ENCODE measurements at places on chromosomes 16 and 17. TPM values are rescaled to one million over a fixed set of nuclear protein-coding genes. Genes with fewer than 3 reads are reported as not detected.
A peak's percentile ranks its signal among the peaks of the same experiment; 100 is the strongest.

- no peak overlapping the region for H3K4me3 ChIP-seq
- H3K4me1 ChIP-seq = peaks cover 11% of the 10 kb centered on the region
- H3K27ac ChIP-seq = no peak overlapping the region
- DNase-seq = no peak
Measured at GRCh38 chr17:74201948-74202347, 1.5 kb upstream of the RPL38 start.

DNA sequence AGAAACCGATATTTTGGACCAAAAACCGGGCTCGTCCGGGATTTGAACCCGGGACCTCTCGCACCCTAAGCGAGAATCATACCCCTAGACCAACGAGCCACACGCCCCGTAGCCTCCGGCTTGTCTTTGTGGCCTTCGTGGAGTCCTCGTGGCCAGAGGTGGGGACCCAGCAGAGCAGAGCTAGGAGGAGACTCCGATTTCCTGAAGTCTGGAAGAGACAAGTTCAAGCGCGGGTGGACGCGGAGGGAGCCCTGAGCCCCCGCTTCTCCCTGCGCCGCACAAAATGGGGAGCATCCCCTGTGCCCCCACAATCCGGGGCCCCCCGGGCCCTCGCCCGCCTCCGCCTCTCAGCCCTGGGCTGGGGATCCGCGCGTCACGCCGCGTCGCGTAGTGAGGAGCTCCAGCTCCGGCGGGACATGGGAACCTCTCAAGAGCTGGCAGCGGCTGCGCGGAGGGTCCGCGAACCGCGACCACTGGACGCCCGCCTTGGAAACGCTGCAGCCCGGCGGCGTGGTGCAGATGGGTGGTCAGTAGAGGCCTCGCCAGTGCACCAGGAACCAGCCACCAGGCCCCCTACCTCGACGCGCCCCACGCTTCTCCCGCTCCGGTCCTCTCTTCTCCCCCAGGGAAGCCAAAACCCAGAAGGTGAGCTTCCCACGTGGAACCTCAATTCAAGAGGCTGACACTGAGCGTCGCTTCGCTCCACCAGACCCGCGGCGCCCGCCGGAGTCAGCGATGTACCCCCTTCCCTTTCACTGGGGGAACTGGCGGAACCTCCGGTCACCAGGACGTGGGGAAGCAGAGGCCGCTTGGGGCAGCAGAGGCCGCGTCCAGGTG is 5.2 kb upstream of the OR1F1 start:
- H3K27ac ChIP-seq = no peak overlapping the region
- no peaks in the 10 kb centered on the region for H3K27me3 ChIP-seq
- peak overlapping the region; percentile 65 for H3K4me3 ChIP-seq
- DNase-seq = no peak
- peaks cover 10% of the 10 kb centered on the region for H3K4me1 ChIP-seq

GRCh38 chr17:82911822-82912221 is 72.0 kb upstream of the ZNF750 start:
- no peak for DNase-seq
- no peaks in the 10 kb centered on the region for H3K27me3 ChIP-seq
- peaks cover 28% of the 10 kb centered on the region for H3K4me1 ChIP-seq

DNA sequence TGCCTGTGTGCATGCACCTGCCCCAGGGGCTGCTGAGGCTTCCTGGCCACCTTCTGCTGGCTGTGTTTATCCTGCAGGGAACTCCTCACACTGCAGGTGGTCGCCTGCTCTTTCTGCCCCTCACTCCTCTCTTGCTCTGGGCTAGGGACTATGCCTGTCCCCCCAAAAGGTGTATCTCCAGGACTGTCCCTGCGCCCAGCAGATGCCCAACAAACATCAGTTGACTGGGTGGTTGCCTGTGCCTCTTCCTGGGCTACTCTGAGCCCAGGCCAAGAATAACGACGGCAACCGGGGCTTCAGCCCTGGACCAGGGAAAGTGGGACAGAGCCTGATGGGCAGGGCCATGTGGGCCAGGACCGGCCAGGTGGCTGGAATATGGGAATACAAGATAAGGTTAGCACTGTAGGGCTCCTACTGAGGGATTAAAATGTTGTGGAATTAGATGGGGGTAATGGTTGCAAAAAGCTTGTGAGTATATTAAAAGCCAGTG is 55.4 kb downstream of the VAC14 start:
- no peak for DNase-seq
- H3K36me3 ChIP-seq = peaks cover 11% of the 10 kb centered on the region
- H3K27ac ChIP-seq = no peak overlapping the region
- H3K4me3 ChIP-seq = no peak overlapping the region

GRCh38 chr16:46982335-46982734 is 8.9 kb upstream of the DNAJA2 start:
- H3K27me3 ChIP-seq = no peaks in the 10 kb centered on the region
- no peak overlapping the region for H3K27ac ChIP-seq
- no peak overlapping the region for H3K4me3 ChIP-seq
- no peak for DNase-seq
- no peaks in the 10 kb centered on the region for H3K36me3 ChIP-seq

- H3K36me3 ChIP-seq = no peaks in the 10 kb centered on the region
- no peaks in the 10 kb centered on the region for H3K27me3 ChIP-seq
- no peak overlapping the region for H3K27ac ChIP-seq
- no peak overlapping the region for H3K4me3 ChIP-seq
- no peak for DNase-seq
Measured at GRCh38 chr17:31114956-31115555, 20.3 kb downstream of the NF1 start.

DNA sequence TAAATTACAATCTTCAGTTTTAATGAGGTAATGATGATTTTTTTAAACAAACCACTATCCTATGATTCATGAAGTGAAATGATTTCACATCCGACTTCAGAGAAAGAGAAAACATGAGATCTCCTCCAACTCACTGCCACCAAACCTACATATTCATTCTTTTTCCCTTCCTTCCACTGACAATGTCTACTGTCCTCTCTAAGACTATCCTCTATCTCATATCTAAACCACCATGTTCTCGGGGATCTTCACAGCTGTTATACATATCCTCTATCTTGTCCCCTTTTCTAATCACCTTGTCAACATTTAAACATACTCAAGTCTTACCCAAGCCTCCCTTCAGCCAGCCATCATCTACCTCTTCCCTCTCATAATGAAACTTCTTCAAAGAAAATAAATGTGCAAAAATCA is 53.5 kb downstream of the SMURF2 start:
- H3K27ac ChIP-seq = no peak overlapping the region
- no peaks in the 10 kb centered on the region for H3K4me1 ChIP-seq
- no peaks in the 10 kb centered on the region for H3K27me3 ChIP-seq
- no peak for DNase-seq
- H3K36me3 ChIP-seq = no peaks in the 10 kb centered on the region

DNA sequence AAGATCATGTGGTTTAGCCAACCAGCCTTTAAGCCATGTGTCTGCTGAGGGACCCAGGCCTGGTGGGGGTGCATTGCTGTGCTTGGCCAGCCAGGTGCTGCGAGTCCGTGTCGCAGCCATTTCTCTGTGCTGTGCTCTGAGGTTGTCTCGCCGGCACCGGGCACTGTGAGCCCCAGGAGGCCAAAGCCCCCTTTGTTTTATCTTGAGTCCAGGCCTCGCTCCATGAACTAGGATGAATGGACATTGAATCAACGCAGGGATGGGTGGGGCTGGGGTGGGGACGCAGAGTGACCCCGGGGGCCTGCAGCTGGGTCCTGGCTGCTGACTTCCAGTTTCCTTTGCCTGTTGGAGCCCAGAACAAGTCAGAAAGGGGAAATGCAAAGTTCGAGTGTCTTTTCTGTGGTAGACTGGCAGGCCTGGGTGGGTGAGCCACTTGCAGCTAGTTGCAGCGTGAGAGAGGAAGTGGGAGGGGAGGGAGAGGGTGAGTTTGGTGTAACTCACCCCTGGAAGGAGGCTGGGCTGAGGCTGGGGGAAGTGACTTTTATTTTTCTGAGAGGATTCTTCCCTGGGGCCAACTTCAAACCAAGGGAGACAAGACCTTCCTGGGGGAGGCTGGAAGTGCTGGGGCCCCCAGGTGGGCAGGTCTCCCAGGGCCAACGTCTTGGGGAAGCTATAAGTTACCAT is 324.7 kb downstream of the SEC14L1 start:
- peaks cover 25% of the 10 kb centered on the region for H3K36me3 ChIP-seq
- peak overlapping the region; percentile 36 for H3K4me3 ChIP-seq
- peak overlapping the region; percentile 85 for H3K27ac ChIP-seq
- H3K4me1 ChIP-seq = peaks cover 63% of the 10 kb centered on the region

DNA sequence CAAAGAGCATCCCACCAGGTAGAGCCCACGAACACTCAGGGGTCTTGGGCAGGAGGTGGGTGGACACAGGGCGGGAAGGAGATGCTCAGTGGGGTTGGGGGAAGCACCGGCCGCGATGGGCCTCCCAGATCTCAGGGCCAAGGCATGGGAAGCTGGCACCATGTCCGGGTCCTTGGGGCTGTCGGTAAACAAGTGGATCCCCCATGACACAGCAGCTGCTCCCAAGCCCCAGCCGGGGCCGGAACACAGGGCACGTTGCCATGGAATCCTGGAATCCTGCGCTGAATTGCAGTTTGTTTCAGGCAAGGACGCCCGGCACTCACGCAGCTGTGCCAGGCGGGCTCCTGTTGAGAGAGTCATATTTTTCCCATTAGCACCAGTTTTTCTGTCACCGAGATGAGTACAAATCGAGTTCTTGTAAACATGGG is 23.0 kb upstream of the CHMP6 start:
- no peaks in the 10 kb centered on the region for H3K4me1 ChIP-seq
- no peaks in the 10 kb centered on the region for H3K27me3 ChIP-seq
- H3K36me3 ChIP-seq = no peaks in the 10 kb centered on the region
- DNase-seq = no peak
- no peak overlapping the region for H3K27ac ChIP-seq

FAM83G gene
- polyA plus RNA-seq = 5.3 TPM

UTS2R gene
- not detected for polyA plus RNA-seq

GRCh38 chr16:67109407-67110135 is at the start of gene PHAF1:
PHAF1 (plus strand) TSS chr16:67109941; CDS start chr16:67110176, 235 bp downstream.
- peak; percentile 76 for DNase-seq
- peak within 1 kb of the TSS; percentile 95 for H3K4me3 ChIP-seq
- H3K4me1 ChIP-seq = peaks cover 17% of the 10 kb centered on the region
- H3K27ac ChIP-seq = peak within 1 kb of the TSS; percentile 13

- peaks cover 4% of the 10 kb centered on the region for H3K4me1 ChIP-seq
- H3K36me3 ChIP-seq = peaks cover 1% of the 10 kb centered on the region
- no peak overlapping the region for H3K4me3 ChIP-seq
- no peak overlapping the region for H3K27ac ChIP-seq
- H3K27me3 ChIP-seq = peaks cover 10% of the 10 kb centered on the region
Measured at GRCh38 chr17:17497845-17498520, 1.8 kb upstream of the RASD1 start.

GRCh38 chr17:19537111-19537510 is 3.5 kb downstream of the SLC47A1 start:
- no peak overlapping the region for H3K4me3 ChIP-seq
- no peak for DNase-seq
- no peaks in the 10 kb centered on the region for H3K36me3 ChIP-seq
- no peak overlapping the region for H3K27ac ChIP-seq

KRT13 gene
- not detected for polyA plus RNA-seq

- no peak overlapping the region for H3K27ac ChIP-seq
- DNase-seq = no peak
- H3K27me3 ChIP-seq = no peaks in the 10 kb centered on the region
Measured at GRCh38 chr16:67733734-67734470, 14.8 kb upstream of the GFOD2 start.

GRCh38 chr17:7634384-7634783 is 4.4 kb downstream of the SHBG start:
- no peak overlapping the region for H3K4me3 ChIP-seq
- no peaks in the 10 kb centered on the region for H3K27me3 ChIP-seq
- H3K27ac ChIP-seq = no peak overlapping the region

ITPRIPL2 gene
- polyA plus RNA-seq = 0.57 TPM

PLA2G10 gene
- not detected for polyA plus RNA-seq

DNA sequence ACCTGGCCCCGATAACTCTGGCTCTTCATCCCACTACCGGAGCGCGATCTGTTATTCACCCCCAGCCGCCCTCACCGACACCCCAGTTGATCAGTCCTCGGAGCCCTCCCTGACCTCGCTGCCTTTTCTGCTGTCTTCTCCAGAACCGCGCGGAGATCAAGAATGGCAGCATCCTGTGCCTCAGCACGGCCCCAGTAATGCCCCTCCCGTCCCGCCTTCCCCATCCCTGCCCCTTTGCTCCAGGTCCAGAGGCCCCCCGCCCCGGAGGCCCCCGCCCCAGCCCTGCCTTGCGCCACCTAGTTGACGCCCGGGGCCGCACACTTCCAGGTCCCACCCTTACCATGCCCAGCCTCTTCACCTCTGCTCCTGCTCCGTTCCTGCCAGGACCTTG is 872 bp downstream of the ELMO3 start:
- no peaks in the 10 kb centered on the region for H3K27me3 ChIP-seq
- H3K27ac ChIP-seq = no peak overlapping the region
- no peaks in the 10 kb centered on the region for H3K4me1 ChIP-seq

SLC6A2 gene
- polyA plus RNA-seq = not detected

- H3K36me3 ChIP-seq = peaks cover 16% of the 10 kb centered on the region
- no peak overlapping the region for H3K4me3 ChIP-seq
- H3K27ac ChIP-seq = no peak overlapping the region
- no peak for DNase-seq
Measured at GRCh38 chr16:23902748-23903414, 67.1 kb downstream of the PRKCB start.

EFCAB5 gene
- 2.6 TPM for polyA plus RNA-seq

INTS2 gene
- polyA plus RNA-seq = 7.0 TPM

DNA sequence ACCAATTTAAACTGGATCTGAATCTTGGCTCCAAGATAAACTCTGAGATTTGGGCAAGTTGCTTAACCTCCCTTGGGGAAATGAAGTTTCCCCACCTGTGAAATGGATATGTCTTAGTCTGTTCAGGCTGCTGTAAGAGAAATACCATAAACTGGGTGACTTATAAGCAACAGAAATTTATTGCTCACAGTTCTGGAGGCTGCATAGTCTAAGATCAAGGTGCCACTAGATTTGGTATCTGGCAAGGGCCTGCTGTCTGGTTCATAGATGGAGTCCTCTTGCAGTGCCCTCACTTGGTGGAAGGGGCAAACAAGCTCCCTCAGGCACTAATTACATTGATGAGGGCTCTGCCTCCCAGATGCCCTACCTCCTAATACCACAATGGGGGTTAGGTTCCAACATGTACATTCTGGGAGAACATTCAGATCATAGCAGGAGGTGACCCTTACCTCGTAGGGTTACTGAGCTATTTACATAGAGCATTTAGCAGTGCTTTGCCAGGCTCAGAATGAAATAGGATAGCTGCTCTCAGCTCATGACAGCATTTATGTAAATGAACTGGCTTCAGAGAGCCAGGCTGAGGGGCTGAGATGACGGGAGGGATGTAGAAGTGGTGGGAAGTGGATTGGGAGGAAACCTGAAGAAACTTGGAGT is 83.9 kb downstream of the SPECC1 start:
- H3K27me3 ChIP-seq = no peaks in the 10 kb centered on the region
- peaks cover 6% of the 10 kb centered on the region for H3K4me1 ChIP-seq
- no peak overlapping the region for H3K4me3 ChIP-seq
- H3K36me3 ChIP-seq = no peaks in the 10 kb centered on the region

GRCh38 chr17:43822570-43823190 is 10.3 kb downstream of the MPP3 start:
- H3K27me3 ChIP-seq = no peaks in the 10 kb centered on the region
- DNase-seq = no peak
- H3K4me1 ChIP-seq = no peaks in the 10 kb centered on the region
- H3K27ac ChIP-seq = no peak overlapping the region

- no peaks in the 10 kb centered on the region for H3K36me3 ChIP-seq
- H3K4me3 ChIP-seq = no peak overlapping the region
- no peak for DNase-seq
- H3K4me1 ChIP-seq = no peaks in the 10 kb centered on the region
Measured at GRCh38 chr17:65930140-65930730, 261.7 kb downstream of the CEP112 start.

CCR7 gene
- 600 TPM for polyA plus RNA-seq

Measured in GM12878 (cell line).